ENCODE measurements at places on chromosomes 11 and 22.
A peak's percentile ranks its signal among the peaks of the same experiment; 100 is the strongest.

DNA sequence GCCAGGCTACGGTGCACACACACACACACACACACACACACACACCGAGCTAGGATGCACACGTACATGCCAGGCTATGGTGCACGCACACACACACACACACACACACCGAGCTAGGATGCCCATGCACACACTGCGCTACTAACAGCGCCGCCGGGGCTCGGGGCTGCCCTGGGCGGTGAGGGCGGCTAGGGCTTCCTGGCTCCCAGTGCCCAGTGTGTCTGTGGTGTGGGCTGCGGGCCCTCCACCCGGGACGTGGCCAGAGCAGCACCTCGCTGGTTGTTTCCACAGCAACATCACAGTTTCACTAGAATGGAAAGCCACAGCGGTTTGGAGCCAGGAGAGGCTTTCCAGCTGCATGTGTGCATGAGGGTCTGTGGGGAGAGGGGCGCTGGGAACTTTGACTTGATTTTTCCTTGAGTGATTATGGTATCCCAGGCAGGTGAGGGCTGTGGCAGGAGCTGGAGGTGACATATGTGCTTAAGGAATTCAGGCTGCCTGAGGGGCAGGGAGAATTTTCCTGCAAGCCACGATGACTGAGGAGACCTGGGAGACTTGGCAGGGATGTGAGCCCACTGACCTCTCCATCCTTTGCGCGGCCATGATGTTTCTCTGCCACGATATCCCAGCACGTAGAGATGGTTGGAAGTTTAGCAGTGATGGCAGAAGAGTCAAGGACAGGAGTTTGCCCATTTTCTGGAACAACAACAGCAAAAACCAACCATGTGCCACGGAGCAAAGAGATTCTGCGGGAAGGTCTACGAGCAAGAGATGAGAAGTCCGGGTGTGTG, 195.9 kb downstream of the SNX19 start:
- no peak for DNase-seq

GRCh38 chr11:14588681-14589080, 54.9 kb upstream of the PDE3B start:
- no peak for DNase-seq

DNA sequence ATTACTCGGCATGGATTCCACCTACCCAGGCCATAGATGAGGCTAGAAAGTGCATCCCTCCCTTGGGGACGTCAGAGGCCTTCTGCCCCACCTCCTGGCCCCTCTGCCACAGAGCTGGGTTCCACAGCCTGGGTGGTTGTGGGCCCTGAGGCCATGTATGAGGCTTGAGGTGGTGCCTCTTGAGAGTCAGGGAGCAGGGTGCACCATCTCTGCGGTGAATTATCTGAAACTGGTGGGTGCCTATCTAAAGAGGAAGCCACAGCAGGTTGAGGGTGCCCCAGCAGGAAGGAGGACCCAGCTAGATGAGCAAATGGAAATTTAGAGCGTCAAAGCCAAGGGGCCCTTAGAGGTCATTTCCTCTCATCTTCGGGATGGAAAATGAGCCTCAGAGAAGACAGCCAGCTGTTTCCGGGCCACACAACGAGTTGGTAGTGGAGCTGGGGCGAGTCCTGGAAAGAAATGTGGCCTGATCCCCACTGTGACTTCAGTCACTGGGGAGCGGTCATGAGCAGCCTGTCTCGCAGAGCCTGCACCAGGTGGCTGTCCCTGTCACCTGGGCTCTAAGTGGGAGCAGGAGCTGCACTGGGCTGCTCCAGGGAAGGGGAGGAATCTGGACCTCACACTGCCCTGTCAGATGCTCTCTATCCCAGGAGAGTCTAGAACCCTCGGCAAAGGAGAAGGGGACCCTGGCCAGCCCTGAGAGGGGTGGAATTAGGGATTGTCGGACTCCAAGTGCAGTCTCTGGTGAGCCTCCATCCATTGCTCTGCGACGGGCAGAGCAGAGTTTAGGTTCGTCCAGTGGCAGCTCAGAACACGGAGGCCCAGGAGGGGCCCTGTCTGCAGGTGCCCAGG, 7.3 kb downstream of the ADORA2A start:
- DNase-seq = peak; percentile 41

DNA sequence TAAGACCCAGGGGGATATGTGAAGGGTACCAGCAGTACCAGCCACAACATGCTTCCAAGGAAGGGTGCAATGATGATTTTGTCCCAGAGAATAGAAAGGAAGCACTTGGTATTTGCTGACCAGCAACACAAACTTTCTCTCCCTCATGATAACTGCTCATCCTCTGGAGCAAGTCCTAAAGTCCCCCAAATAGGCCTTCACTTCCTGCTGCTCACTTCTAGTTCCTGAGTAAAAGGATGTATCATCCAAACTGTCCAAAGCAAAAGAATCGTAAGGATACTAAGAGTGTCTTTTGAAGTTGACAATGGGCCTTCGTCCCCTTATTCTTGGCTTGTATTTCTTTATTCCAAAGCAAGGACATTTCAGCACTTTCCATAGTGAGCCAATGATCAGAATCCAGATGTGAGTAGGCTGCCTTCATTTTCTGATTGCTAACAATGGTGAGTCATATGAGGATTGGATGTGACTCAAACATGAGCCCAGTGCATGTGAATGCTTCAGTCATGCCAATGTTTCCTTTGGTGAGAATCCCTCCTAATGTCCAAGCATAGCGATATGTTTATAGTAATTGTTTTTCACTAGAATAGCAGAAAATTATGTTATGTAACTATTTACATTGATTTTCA, 243.4 kb upstream of the POU2AF2 start:
- peak; percentile 93 for DNase-seq

DNA sequence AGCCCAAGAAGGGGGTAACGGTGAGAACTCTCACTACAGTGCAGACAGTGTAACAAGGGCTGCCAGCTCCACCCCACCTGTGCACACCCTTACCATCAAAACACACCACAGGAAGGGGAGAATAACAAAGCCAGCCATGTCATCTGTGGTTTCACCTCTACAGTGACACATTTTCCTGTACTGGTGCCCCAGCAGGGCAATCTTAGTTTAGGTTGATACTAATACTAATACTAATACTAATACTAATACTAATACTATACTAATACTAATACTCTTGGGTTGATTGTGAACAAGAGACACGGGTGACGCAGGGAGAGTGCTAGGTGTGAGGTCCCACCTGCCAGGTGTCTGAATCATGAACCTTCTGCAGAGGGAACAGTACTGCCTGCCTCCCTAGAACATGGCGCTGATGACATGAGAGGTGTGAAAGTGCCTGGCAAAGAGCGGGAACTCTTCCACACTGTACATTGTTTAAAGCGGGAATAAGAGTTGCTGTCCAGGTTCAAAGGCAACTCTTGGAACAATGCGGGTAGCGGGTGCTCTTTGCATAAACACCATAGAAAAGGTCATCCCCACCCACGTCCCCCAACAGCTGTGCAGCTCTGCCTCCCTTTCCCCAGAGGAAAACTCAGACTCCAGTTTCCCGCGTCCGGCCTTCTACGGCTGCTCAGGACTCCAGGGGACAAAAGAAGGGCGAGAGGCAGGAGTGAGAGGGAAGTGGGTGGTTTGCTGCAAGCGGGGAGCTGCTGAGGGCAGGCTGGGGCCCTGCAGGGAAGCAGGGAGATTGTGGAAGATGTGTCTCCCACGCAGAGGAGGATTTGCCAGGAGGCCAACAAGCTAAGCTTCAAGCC, 25.0 kb upstream of the TMPRSS4 start:
- no peak for DNase-seq

DNA sequence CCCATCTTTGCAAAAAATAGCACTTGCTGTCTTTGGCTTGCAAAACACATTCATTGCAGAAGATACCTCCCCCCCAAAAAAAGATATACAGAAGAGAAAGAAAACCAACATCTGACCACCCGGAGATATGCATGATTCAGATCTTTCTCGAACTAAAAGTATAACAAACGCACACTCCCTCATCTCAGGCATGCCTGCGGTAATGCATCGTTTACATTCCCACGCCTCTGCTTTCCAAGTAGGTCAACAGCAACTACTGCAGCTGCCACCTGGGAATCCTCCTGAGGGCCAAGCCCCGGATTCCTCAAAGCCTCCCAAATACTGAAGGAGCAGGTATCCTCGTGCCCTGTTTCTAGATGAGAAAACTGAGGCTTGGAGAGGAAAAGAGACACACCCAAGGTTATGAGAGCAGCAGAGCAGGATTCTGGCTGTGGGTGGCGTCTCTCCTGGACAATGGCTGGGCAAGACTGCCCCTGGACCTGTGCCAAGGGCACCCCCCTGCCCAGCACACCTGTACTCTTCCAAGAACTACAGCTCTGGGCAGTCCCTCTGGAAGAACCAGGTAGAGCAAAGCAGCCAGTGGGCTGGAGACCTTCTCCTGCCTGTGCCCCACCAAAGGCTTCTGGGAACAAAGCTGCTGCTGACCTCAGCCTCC, 38.1 kb downstream of the NUP50 start:
- peak; percentile 99 for DNase-seq

DNA sequence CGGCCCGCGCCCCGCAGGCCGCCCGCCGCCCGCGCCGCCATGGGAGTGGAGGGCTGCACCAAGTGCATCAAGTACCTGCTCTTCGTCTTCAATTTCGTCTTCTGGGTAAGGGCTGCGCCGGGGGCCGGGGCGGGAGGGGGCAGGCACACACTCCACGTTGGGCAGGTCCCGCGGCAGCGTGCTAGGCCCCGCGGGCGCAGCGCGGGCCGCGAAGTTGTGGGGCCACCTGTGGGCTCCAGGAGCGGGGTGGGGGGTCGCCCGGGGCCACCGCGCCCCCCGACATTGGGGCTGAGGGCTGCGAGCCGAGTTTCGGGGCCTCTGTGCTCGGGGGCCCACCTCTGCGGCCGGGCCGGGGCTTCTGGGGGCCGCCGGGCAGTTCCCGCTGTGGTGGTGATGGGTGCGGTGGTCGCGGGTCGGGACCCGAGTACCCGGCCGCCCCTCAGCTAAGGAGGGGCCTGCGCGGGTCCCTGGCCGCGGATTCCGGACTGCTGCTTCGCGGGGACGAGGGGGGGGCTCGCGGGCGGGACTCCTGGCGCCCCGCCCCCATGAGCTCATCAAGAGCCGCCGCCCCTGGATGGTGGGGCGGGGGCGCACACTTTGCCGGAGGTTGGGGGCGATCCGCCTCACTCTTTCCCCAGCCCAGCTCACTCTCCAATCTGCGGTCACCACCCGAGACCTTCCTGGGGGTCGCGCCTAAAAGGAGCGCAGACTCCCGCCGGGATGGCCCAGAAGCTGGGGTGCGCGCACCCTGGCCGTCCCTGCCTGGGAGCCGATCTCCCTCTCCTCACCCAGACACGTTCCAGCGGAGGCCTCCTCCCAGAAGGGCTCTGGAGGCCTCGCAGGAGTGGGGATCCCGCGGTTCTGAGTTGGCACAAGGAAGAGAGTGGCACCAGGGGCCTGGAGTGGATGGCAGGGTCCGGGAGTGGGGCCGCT, 667 bp downstream of the CD81 start:
- peak; percentile 56 for DNase-seq

GRCh38 chr11:62534779-62535545, 11.6 kb downstream of the AHNAK start:
- no peak for DNase-seq

DNA sequence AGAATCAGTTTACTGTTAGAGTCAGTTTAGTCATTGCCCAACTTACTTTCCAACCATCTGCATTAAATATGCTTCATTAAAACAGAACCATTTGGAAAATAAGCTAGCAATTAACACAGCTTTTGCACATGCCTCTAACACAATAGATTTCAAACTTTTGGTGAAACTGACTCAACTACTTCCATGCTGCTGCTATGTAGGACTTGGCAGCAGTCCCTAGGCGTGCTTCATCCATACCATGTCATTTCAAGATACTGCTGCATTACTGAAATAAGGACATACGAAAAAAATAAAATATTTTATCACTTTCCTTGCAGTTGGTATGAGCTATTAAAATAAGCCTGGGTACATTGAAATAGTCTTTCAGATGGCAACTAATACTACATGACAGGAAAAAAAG, 65.5 kb upstream of the SOX6 start:
- DNase-seq = no peak

- DNase-seq = no peak
Observed at GRCh38 chr11:106131998-106132397, 54.5 kb downstream of the AASDHPPT start.

DNA sequence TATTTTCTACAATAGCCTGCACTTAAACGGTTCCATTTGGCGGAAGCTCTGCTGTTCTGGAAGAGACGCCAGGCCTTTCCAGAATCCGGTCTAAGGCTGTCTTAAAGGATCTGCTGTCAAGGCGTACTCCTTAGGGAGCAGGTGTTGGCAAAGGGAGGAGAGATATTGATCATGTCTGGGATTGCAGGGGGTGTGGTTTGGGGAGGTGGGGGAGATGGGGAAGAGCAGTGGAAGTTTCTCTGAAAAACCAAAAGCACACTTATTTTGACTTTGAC, 22.5 kb upstream of the WNT11 start:
- DNase-seq = no peak

GRCh38 chr22:21448627-21449416, 18.4 kb upstream of the TMEM191C start:
- DNase-seq = no peak

GRCh38 chr11:100851584-100852152, 164.6 kb downstream of the ARHGAP42 start:
- DNase-seq = no peak

GRCh38 chr11:14107050-14107430, 144.5 kb downstream of the SPON1 start:
- DNase-seq = no peak

DNA sequence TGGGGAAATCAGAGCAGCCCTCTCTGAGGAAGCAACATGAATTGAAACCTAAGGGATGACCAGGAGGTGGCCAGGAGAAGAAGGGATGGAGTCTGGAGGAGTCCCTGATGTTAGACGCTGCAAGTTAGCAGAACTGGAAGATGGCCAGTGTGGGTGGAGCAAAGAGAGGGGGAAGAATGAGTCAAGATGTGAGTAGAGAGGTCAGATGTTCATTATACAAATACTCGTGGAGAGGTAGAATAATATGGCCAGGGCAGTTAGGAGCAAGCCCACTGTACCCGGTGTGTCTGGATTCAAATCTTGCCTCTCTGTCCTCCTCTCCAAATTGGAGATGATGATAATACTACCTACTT, 242.0 kb downstream of the TENM4 start:
- DNase-seq = peak; percentile 54

GRCh38 chr11:78423241-78423640, 5.6 kb upstream of the GAB2 start:
- DNase-seq = no peak

- DNase-seq = no peak
Observed at GRCh38 chr11:68497761-68498160, 37.2 kb downstream of the PPP6R3 start.

DNA sequence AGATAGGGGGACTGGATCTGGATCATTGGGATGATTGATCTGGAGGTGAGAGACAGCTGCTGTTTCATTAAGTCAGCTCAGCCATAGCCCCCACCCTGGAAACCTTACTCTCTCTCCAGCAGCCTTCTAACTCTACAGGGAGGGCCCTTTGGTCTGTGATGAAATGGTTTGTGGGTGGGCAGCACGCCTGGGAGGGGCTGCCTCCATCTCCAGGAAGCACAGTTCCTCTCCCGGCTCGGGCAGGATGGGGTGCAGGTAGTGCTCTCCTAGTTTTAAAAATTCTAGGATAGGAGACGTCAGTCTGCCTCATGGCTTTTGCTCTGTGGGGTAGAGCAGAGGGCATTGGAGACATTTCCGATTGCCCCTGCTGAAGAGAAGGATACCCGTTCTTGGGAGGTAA, 89.7 kb downstream of the CEP164 start:
- no peak for DNase-seq

Measured in iris pigment epithelial cell (primary cell).